Activated naive CD4-positive, alpha-beta T cell treated with anti-CD3 and anti-CD28 coated beads, Interleukin-2, amount 50 U/mL, for 72 hours (primary cell): ENCODE measurements at places on chromosomes 16 and 17. TPM values are rescaled to one million over a fixed set of nuclear protein-coding genes. Genes with fewer than 3 reads are reported as not detected.
A peak's percentile ranks its signal among the peaks of the same experiment; 100 is the strongest.

The MILR1 gene
- 0.64 TPM for total RNA-seq

The CCL16 gene
- total RNA-seq = not detected

GRCh38 chr17:17032131-17032692 is 10.0 kb upstream of the MPRIP start:
- no peak for DNase-seq

- no peak for DNase-seq
Observed at GRCh38 chr16:64982581-64982980, 139.3 kb downstream of the CDH11 start.

DNA sequence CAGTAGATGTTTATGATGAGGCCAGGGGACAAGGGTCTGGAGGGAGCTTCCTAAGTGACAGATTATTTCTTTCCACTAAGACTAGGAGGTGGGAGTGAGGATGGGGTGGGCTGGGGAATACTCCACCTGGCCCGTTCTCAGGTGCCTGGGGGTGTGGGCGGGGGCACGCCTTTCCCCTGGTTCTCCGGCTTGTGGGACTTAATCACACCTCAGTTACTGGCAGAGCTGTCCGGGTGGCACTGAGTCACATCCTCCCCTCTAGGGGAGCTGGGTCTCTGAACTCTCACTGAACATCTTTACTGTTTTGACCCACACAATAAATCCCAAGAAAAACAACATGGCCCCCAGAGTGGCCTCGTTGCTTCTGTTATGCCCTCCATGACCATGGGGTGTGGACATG is 332.8 kb downstream of the MAF start:
- DNase-seq = peak; percentile 56

DNA sequence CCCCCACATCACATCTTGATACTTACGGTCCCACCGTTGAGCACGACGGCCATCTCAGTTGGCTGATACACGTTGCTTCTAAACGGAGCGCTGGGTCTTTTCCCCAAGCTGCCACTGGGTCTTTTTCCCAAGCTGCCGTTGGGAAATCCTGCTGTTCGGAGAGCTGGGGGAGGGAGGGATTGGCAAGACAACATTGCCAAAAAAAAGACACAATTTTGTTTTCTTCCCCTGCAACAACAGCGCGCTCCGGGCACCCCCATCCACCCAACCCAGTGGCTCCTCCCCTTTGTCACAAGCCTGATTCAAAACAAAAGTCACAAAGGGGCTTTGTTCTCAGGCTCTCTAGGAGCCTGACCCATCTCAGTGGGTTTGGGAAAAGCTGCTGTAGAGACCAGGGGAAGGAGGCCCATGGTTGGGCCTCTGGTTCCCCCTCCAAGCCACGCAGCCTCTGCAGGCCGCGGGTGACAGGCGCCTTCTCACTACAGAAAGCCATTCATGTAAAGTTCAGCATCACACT is 22.8 kb downstream of the GPRC5B start:
- no peak for DNase-seq

- no peak for DNase-seq
Observed at GRCh38 chr16:60100371-60100770, 1366.3 kb upstream of the GOT2 start.
